ENCODE measurements at places on chromosomes 2 and 18. TPM values are rescaled to one million over a fixed set of nuclear protein-coding genes. Genes with fewer than 3 reads are reported as not detected.

GRCh38 chr2:118848381-118849225, 1.2 kb upstream of the EN1 start:
- H3K4me3 ChIP-seq = peak overlapping the region; percentile 22
- H3K36me3 ChIP-seq = no peaks in the 10 kb centered on the region
- DNase-seq = no peak
- peaks cover 21% of the 10 kb centered on the region for H3K4me1 ChIP-seq
- no peak overlapping the region for H3K27ac ChIP-seq

DNA sequence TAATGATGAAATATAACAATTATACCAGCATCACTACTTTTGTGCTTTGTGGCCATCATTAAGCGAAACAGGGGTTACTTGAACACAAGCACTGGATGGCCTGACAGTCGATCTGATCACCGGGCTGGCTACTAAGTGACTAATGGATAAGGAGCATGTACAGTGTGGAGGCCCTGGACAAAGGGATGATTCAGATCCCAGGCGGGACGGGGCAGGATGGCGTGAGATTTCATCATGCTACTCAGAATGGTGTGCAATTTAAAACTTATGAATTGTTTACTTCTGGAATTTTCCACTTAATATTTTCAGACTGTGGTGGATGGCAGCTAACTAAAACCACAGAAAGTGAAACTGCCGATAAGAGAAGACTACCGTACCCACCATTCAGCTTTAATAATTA, 7.0 kb upstream of the CLIP4 start:
- peaks cover 6% of the 10 kb centered on the region for H3K4me1 ChIP-seq
- H3K27me3 ChIP-seq = no peaks in the 10 kb centered on the region
- DNase-seq = no peak
- H3K36me3 ChIP-seq = no peaks in the 10 kb centered on the region
- H3K27ac ChIP-seq = no peak overlapping the region
- H3K4me3 ChIP-seq = no peak overlapping the region

The SERPINB13 gene
- total RNA-seq = not detected

DNA sequence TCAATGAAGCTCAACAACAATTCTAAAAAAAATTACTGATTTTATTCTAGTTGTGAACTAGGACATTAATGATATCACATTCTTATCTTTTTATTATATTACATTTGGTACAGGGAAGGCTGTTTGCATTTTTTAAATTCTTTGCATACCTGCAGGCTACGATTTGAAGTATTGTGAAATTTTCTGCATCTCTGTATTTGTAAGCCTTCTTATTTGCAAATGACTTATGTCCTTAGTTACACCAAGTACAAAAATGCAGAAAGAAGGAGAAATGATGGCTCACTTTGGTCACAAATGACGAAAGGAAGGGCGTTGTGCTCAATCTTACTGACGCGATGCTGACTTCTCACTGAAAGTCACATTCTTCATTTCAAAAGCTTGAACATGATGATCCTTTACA, 227.5 kb upstream of the SOX11 start:
- H3K4me1 ChIP-seq = no peaks in the 10 kb centered on the region
- no peaks in the 10 kb centered on the region for H3K36me3 ChIP-seq
- no peak for DNase-seq
- no peak overlapping the region for H3K4me3 ChIP-seq

GRCh38 chr2:62364791-62365528, 141.0 kb downstream of the TMEM17 start:
- H3K4me3 ChIP-seq = no peak overlapping the region
- no peak for DNase-seq
- no peaks in the 10 kb centered on the region for H3K36me3 ChIP-seq
- no peaks in the 10 kb centered on the region for H3K27me3 ChIP-seq
- H3K4me1 ChIP-seq = peaks cover 4% of the 10 kb centered on the region
- H3K27ac ChIP-seq = no peak overlapping the region

DNA sequence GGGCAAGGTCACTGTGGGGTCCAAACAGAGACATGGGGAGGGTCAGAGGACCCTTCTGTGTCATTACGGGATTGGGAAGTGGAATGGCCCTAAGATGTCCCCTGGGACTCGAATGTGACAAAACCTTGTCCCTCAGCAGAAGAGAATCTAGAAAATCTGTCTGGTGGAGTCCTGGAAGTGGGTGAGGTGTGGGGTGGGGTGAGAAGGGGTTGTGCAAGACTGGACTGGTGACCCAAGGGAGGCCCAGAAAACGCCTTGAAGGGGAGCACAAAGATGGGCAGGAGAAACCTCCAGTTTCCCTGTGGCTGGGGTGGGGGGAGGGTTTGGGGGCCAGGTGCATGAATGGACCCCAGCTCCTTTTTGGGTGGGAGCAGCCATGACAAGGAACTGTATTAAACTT, 79.6 kb downstream of the TCF7L1 start:
- H3K27ac ChIP-seq = no peak overlapping the region
- peaks cover 25% of the 10 kb centered on the region for H3K27me3 ChIP-seq
- DNase-seq = no peak
- no peaks in the 10 kb centered on the region for H3K36me3 ChIP-seq
